ENCODE measurements at places on chromosomes 5 and 9. TPM values are rescaled to one million over a fixed set of nuclear protein-coding genes. Genes with fewer than 3 reads are reported as not detected.
A peak's percentile ranks its signal among the peaks of the same experiment; 100 is the strongest.

DNA sequence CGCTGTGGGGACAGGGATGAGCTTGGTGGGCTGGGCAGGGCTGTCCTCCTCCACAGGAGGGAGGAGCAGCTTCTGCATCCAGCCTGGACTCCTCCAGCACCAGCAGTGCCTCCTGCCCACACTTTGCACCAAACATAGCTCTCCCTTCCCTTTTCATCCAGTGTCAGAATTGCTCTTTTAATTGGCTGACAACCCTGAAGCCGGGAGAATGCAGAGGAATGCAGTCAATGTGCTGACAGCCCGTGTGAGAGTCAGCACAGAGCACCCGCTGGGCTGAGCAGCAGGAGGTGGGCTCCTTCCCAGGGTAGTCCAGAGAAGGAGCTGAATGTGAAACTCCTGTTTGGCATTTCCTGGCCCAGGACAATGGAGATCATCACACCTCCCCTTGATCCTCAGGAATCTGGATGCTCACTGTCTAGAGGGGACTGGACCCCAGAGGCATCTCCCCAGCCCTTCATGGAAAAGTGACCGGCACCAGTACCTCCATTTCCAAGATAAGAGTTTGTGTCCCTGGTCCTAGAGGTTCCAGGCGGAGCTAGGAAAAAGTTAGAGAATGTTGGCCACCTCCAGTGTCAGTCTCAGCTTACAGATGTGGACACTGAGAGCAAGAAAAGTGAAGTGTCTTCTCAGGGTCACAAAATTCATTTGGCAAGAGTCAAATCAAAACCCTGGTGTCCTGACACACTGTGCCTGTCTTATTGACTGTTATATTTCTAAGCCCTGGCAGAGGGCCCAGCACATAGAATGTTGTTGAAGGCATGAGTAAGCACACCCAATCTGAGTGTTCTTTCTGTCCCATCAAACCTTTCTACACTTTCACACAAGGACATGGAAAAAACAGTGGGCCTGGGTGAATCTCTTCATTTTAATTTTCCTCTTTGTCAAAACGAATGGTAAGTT, 202.1 kb downstream of the SNX18 start:
- peak overlapping the region; percentile 81 for H3K27ac ChIP-seq
- no peak overlapping the region for H3K4me3 ChIP-seq
- DNase-seq: peak; percentile 81

GRCh38 chr9:106857811-106858470, 5.0 kb upstream of the ZNF462 start:
- no peak overlapping the region for H3K27ac ChIP-seq
- no peaks in the 10 kb centered on the region for H3K36me3 ChIP-seq
- no peak for DNase-seq
- H3K4me3 ChIP-seq: no peak overlapping the region
- no peaks in the 10 kb centered on the region for H3K4me1 ChIP-seq
- peaks cover 12% of the 10 kb centered on the region for H3K27me3 ChIP-seq

- H3K27ac ChIP-seq: no peak overlapping the region
- H3K36me3 ChIP-seq: no peaks in the 10 kb centered on the region
- no peak overlapping the region for H3K4me3 ChIP-seq
- H3K27me3 ChIP-seq: no peaks in the 10 kb centered on the region
These were observed 312.4 kb downstream of the DOCK8 start for GRCh38 chr9:526904-527591.

DNA sequence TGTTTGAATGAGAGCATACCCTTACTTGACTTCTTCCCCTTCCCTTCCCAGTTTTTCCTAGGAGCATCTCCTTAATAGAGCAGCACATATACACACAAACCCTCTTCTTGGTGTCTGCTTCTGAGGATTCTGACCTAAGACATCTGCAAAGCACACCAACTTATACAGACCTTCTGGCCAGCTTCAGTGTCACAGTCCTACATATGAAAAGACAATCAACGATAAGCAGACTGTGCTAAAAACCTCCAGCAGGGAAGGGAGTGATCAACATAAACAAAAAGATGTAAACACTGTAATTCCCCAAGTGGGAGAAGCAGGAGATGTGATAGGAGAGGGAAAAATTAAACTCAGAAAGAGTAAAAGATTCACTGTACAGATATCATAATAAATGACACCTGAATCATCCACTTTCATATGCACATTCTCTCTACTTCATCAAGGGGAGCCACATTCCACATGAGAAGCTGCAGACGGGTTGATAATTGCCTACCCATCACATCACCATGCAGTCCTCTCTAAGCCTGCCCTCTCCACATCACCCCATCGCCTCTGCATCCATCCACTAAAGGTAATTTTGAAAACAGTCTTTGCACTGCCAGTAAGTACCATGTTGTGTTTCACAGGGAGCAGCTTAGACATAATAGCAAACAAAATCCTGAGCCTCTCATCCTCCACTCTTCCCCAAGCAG, 13.0 kb downstream of the APBA1 start:
- DNase-seq: no peak
- H3K4me3 ChIP-seq: no peak overlapping the region
- H3K36me3 ChIP-seq: no peaks in the 10 kb centered on the region
- no peak overlapping the region for H3K27ac ChIP-seq

DNA sequence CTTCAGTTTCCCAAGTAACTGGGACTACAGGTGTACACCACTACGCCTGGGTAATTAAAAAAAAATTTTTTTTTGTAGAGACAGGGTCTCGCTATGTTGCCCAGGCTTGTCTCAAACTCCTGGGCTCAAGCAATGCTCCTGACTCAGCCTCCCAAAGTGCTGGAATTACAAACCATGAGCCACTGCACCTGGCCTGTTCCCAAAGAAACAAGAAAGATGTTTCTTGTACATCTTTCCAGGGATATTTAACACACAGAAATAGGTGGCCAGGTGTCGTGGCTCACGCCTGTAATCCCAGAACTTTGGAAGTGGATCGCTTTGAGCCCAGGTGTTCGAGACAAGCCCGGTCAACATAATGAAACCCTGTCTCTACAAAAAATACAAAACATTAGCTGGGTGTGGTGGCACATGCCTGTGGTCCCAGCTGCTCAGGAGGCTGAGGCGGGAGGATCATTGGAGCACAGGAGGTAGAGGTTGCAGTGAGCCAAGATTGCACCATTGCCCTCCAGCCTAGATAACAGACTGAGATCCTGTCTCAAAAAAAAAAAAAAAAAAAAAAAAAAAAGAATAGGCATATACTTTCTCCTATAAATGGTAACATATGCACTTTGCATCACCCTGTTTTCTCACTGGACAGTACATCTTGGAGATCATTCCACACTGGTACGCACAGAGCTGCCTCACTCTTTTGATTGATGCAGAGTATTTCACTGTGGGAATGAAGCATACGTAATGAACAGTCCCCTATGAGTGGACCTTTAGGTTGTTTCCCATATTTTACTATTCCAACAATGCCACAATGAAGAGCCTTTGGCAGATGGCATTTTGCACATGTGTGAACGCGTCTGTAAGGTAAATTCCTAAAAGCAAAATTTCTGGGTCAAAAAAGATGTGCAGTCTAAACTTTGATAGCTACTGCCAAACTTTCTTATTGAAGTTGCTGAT, 2.0 kb upstream of the GRHPR start:
- peaks cover 9% of the 10 kb centered on the region for H3K4me1 ChIP-seq
- H3K27me3 ChIP-seq: no peaks in the 10 kb centered on the region
- no peak for DNase-seq
- H3K27ac ChIP-seq: no peak overlapping the region
- no peak overlapping the region for H3K4me3 ChIP-seq

DNA sequence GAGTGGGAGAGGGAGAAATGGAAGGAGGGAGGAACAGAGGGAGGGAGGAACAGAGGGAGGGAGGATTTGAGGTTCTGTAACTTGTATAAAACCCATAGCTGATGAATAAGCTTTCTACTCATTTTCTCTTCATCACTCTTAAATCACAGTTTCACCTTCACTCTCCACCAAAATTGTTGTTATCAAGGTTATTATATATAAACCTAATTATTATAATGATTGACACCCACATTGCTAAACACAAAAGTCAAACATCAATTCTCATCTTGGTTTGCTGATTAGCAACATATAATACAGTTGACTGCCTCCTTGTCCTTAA, 229.0 kb upstream of the PAPPA start:
- DNase-seq: no peak
- H3K4me3 ChIP-seq: no peak overlapping the region
- no peaks in the 10 kb centered on the region for H3K27me3 ChIP-seq
- peaks cover 26% of the 10 kb centered on the region for H3K4me1 ChIP-seq
- H3K36me3 ChIP-seq: no peaks in the 10 kb centered on the region
- peak overlapping the region; percentile 100 for H3K27ac ChIP-seq

- no peaks in the 10 kb centered on the region for H3K4me1 ChIP-seq
- no peak for DNase-seq
- H3K27me3 ChIP-seq: no peaks in the 10 kb centered on the region
- no peaks in the 10 kb centered on the region for H3K36me3 ChIP-seq
These were observed 786.5 kb downstream of the TAF11L14 start for GRCh38 chr5:18420711-18421110.

DNA sequence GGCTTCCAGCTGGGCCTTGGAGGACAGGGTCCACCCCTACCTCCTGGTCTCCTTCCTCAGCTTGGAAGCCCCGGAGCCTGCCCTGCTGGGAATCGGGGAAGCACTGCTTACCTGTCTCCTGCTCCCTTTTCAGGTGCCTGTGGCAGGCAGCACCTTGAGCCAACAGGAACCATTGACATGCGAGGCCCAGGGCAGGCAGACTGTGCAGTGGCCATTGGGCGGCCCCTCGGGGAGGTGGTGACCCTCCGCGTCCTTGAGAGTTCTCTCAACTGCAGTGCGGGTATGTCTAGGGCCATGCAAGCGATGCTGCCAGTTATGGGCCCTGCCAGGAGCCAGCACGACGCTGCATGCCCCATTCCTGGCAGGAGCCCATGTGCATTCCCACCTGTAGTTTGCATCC, 3.8 kb upstream of the CACFD1 start:
- H3K36me3 ChIP-seq: no peaks in the 10 kb centered on the region
- no peaks in the 10 kb centered on the region for H3K27me3 ChIP-seq
- no peak for DNase-seq
- H3K4me1 ChIP-seq: peaks cover 5% of the 10 kb centered on the region

DNA sequence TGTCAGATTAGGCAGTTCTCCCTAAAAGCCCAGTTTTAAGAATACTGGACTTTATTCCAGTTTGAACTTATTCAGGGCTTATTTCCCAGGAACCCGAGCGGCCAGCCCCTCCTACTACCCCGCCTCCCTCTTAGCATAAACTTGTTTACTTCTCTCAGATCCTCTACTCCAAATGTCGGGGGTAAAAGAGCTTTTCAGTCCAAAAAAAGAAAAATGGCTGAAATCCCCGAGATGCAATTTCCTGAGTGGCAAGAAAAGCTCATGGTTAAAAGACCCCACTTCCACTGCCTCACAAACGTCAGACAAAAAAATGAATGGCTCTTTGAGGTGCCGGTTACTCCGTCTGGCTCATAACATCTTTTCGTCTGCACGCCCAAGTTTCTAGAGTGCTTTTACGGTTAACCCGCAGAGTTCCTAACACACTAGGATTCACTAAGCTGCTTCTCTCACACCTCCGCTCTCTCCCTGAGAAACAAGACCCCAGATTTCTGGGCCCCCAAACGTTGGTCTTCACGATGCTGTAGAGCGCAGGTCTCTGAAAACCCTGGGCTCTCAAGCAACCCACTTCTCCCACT, 402 bp downstream of the BRD8 start:
- peak overlapping the region; percentile 76 for H3K4me3 ChIP-seq
- peak overlapping the region; percentile 79 for H3K27ac ChIP-seq
- no peaks in the 10 kb centered on the region for H3K4me1 ChIP-seq
- no peaks in the 10 kb centered on the region for H3K27me3 ChIP-seq
- H3K36me3 ChIP-seq: peaks cover 12% of the 10 kb centered on the region
- DNase-seq: peak; percentile 18

DNA sequence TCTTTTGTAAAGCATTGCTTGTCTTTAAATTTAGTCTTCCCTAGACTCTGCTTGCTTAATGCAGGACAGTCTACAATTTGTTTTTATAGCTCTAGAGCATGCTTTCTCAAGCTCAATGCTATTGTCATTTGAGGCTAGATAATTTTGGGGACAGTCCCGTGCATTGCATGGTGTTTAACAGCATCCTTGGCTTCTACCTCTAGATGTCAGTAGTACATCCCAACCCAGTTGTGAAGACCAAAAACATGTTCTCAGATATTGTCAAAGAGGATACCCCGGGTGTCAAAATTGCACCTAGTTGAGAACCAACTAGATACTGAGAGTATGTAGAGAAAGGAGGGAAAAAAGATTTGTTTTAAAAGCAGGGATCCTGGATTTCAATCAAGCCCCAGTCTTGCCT, 277.5 kb downstream of the CEMIP2 start:
- H3K4me3 ChIP-seq: no peak overlapping the region
- no peak overlapping the region for H3K27ac ChIP-seq
- DNase-seq: no peak
- no peaks in the 10 kb centered on the region for H3K36me3 ChIP-seq

- no peaks in the 10 kb centered on the region for H3K4me1 ChIP-seq
- no peak overlapping the region for H3K27ac ChIP-seq
- no peak for DNase-seq
- H3K27me3 ChIP-seq: no peaks in the 10 kb centered on the region
- H3K36me3 ChIP-seq: no peaks in the 10 kb centered on the region
- H3K4me3 ChIP-seq: no peak overlapping the region
These were observed 149.3 kb upstream of the POU5F2 start for GRCh38 chr5:93890657-93891056.

GRCh38 chr9:93645149-93645889, 68.9 kb downstream of the PHF2 start:
- DNase-seq: no peak
- no peak overlapping the region for H3K27ac ChIP-seq
- H3K27me3 ChIP-seq: no peaks in the 10 kb centered on the region
- H3K4me1 ChIP-seq: peaks cover 3% of the 10 kb centered on the region
- peaks cover 34% of the 10 kb centered on the region for H3K36me3 ChIP-seq

- H3K27ac ChIP-seq: no peak overlapping the region
- no peaks in the 10 kb centered on the region for H3K27me3 ChIP-seq
- H3K4me3 ChIP-seq: no peak overlapping the region
- H3K4me1 ChIP-seq: 0 out of 2 replicates have a peak, but pooled peaks cover 2% of the 10 kb centered on the region
- no peaks in the 10 kb centered on the region for H3K36me3 ChIP-seq
These were observed 283.9 kb downstream of the SPOCK1 start for GRCh38 chr5:137215261-137215660.

- H3K4me1 ChIP-seq: no peaks in the 10 kb centered on the region
- DNase-seq: no peak
- no peak overlapping the region for H3K27ac ChIP-seq
- no peaks in the 10 kb centered on the region for H3K36me3 ChIP-seq
These were observed 2.0 kb upstream of the PCDH12 start for GRCh38 chr5:141960018-141960417.

GRCh38 chr9:133892193-133892920, 99.8 kb downstream of the VAV2 start:
- H3K4me3 ChIP-seq: no peak overlapping the region
- peaks cover 2% of the 10 kb centered on the region for H3K36me3 ChIP-seq
- no peak for DNase-seq
- H3K27ac ChIP-seq: no peak overlapping the region
- peaks cover 17% of the 10 kb centered on the region for H3K4me1 ChIP-seq

The SOWAHA gene
- not detected for total RNA-seq

The GPR151 gene
- total RNA-seq: not detected

The EDIL3 gene
- 101 TPM for total RNA-seq

The PDCD1LG2 gene
- total RNA-seq: 33.3 TPM

The GRIN1 gene
- total RNA-seq: not detected

The CHSY3 gene
- 1.4 TPM for total RNA-seq

The HIGD2A gene
- total RNA-seq: 33.3 TPM
